ENCODE measurements at places on chromosomes 5 and 9.

DNA sequence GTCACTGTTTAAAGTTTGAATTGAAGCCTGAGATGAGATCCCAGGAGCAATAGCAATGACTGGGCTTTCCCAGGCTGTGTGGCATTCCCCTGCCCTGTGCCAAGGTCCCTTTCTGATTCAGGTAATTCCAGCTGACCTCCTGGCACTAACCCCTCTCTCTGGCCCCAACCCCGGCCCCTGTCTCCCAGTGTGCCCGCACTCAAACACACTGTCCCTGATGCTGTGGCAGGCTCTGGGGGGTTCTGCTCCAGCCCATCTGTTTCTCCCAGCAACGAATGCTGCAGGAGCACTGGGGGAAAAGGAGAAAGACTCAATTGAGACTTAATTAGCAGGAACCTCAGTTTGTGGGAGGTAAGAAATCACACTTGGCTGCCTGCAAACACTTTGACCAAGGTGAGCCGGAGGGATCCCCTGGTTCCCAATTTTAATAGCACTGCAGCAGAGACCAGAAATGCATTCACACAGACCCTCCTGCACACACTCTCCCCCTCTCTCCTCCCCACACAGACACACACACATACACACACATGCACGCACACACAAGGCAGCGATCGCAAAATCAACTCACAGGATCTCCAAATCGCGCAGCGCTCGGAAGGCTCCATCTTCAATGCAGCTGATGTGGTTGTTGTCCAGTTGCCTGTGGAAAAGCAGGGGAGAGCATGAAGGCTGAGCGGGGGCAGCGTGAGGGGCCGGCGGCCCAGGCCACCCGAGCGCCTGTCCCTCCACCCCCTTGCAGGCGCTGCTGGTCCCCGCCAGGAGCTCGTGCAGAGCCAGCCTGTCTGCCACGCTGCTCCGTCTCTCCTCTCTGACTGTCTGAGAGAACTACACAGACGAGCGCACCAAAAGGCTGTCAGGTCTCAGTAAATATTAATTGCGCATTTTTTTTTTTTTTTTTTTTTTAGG, 265.1 kb upstream of the PANK3 start:
- no peak for DNase-seq

GRCh38 chr5:112024769-112025168, 267.8 kb upstream of the NREP start:
- DNase-seq = no peak

DNA sequence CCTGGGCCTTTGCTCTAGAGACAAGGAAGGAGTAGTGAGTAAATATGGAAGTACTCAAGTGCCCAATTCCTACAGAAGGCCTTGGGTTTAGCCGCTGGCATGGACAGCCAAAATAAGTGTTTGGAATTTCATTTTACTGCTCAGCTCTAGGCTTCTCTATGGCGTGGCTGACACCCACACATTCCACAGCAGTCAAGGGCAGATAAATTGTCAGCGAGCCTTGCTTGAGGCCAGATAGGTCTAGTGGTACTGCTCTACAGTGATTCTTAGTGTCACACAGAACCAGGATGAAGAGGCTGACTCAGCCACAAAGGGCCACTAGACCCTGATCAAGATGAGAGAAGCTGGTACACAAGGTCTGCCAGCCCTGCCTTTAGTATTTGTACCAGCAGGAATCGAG, 111.0 kb upstream of the NFIB start:
- no peak for DNase-seq

DNA sequence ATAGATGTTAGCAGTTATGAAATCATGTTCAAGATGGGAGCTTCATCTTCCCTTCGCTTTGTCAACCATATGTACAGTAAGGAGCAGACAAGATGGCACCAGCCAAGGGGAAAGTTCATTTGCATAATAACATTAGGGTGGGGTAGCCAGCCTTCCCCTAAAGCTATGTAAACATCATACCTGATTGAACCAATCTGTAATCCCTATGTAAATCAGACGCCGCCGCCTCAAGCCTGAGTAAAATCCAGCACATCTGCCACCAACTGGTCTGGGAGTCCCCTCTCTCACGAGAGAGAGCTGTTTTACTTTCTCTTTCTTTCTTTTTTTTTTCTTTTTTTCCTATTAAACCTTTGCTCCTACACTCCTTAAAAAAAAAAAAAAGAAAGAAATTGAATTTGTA, 30.8 kb upstream of the REEP2 start:
- DNase-seq = no peak

DNA sequence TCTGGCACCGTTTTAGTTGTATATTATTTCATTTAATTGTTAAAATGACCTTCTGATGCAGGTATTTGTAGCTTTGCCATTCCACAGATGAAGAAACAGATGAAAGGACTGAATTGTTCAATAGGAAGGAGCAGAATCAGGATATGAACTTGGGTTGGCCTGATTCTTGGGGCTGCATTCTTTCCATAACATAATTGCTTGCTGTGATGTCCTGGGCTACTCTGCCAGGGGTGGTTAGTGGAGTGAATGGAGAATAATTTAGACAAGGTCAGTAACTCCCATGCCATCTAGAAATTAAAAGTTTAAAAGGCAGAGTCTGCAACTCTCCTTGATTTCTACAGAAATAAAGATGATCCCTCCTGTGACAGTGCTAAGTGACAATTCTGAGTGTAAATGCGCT, 15.9 kb downstream of the TLR4 start:
- DNase-seq = no peak

- DNase-seq = no peak
These were observed 18.3 kb upstream of the SLC6A3 start for GRCh38 chr5:1463326-1464095.

DNA sequence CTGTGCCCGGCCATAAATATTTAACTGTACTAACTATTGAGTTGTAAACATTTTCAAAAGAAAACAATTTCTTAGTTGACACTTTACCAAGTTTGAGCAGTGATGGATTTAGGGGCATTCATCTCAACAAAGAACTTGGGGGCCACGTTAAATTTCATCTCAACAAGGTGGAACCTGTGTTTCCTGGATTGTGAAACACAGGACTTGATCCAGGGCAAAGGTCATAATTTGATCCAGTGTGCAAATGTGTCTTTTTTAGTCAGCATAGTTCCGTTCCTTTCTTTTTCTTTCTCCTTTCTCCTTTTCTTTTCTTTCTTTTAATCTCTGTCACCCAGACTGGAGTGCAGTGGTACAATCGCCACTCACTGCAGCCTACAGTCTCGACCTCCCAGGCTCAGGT, 3.1 kb downstream of the GFRA3 start:
- DNase-seq = no peak

DNA sequence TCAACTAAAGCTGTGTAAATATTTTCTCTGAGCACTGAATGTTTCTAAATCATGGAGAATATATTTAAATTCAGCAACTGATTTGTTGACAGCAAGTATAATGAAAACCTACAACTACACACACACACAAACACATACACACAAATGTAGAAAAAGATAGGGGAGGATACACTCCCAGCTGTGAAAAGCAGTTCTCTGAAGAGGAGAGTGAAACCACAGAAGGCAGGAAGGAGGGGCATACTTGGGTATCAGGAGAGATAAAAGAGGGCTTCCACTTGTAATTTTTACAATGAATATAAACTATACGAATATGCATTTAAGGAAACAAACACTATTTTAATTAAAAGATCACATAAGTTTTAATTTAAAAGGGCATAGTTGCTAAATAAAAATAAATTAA, 227.8 kb upstream of the SLC24A2 start:
- DNase-seq = no peak

DNA sequence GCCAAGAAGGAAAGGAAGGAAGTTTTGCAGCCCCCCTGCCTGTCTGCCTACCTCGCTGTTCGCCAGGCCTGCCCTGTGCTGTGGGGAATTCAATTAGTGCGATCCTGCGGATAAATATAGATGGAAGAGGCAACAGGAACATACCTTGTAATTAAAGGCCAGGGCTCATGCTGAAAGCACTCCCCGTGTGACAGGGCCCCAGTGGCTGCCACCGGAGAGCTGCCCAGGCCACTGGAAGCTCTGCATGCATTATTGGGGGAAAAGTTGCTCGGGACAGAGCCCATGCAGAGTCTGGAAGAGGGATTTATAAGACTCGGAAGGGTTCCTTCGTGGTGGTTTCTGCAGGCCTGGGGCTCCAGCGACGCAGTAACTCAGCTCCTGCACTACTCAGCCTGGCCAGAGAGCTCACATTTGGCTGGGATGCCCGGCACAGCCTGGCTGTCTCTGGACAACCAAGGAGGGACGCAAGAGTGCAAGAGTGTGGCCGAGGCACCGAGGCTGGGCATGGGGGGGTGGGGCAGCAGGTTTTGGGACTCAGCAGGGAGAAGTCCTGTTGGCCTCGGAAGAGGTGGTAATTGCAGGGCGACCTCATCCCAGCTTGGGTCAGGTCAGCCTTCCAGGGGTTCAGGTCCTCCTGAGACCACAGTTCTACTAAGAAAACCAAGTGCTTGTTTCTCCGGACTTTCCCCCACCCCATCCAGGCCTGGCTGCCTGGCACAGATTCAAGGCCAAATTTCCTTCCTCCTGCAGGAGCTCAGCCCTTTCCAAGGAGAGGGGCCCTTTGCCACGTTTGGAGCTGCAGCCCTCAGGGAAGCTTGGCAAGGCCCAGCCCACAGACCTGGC, 68.1 kb upstream of the GGTA1 start:
- no peak for DNase-seq

- no peak for DNase-seq
These were observed 47.8 kb upstream of the TGFBR1 start for GRCh38 chr9:99056886-99057664.

DNA sequence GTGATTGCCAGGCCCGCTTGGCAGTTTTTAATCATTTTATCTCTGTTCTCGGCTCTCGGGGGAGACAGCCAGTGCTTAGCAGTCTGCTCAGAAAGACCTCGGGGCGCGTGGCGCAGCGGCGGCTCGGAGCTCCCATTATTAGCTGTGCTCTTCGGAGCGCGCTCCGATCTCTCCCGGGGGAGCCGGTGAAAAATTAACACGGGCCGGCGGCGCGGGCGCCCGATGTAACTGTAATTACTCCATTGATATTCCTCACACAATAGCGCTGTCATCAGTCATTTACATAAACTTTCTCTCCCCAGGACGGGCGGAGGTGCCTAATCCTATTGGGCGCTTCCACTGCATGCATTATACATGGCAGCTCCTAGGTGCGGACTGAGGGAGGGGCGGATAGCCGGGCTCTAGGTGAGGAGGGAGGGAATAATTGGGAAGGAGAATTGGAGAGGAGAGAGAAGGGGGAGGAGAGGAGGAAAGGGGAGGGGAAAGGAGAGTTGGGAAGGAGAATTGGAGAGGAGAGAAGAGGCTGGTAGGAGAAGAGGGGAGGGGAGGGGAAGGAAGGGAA, 24.9 kb downstream of the LMX1B start:
- DNase-seq = no peak

GRCh38 chr5:8060953-8061429, 192.0 kb downstream of the MTRR start:
- DNase-seq = no peak

GRCh38 chr9:124765439-124765835, 5.7 kb downstream of the NR6A1 start:
- no peak for DNase-seq

DNA sequence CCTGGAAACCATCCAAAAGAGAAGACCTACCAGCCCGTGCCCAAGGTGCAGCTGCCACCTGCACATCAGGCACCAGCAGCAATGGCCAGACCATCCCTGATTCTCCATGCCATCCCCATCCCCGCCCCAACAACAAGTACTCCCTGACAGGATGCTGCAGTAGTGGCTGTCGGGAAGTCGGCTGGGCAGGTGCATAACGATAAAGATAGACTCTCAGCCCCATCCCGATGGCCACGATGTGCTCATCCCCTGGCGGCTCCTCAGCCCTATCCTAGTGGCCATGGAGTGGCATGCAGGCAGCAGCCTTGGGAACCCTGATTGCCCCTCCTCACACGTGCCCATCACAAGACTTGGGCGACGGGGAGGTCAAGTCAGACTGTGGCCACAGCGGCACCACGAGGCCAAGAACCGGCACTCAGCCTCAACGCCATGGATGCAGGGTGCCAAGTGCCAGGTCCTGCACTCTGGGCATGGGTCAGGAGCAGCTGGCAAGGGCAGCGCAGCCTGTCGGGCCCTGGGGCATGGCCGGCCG, 368.8 kb upstream of the SPATA31A5 start:
- DNase-seq = no peak

DNA sequence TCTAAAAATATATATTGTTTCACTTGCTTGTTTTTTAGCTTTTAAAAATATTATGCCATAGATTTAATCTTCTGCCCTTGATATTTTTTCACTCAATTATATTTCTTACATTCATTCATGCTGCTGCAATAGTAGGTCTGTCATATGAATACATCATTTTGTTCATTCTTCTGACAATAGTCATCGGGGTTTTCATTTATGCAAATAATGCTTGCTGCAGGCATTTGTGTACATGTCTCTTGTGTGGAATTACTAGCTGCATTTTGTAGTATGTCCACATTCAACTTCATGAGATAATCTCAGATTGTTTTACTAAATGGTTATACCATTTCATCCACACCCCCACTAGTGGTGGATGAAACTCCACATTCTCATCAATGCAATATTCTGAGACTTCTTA, 5.3 kb upstream of the PLPP1 start:
- no peak for DNase-seq

GRCh38 chr5:90112033-90112692, 297.4 kb downstream of the CETN3 start:
- DNase-seq = no peak

DNA sequence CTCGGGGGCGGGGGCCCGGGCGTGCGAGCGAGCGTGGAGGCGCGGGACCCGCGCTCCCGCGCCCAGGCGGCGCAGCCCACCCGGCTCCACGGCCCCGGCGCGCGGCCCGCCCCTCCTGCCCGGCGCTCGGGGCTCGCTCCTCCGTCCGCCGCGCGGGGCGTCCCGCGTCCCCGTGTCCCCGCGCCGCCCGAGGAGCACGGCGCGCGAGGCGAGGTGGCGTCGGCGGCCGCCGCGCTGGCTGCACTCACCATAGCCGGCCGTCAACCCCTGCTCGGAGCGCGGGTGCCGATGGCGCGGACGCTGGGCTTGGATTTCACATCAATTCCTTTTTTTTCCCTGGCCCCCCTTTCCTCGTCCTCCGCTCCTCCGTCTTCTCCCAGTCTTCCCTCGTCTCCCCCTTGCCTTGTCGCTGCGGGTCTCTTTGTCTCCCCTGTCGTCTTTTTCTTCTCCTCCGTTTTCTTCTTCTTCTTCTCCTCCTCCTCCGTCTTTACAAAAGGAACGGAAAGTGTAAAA, 494 bp downstream of the PTCH1 start:
- DNase-seq = no peak

GRCh38 chr5:110376281-110376951, 350.1 kb downstream of the TMEM232 start:
- DNase-seq = no peak
